ENCODE measurements at places on chromosomes 16 and 17.

- DNase-seq = no peak
Observed at GRCh38 chr16:57166951-57167350, 18.9 kb downstream of the PSME3IP1 start.

GRCh38 chr17:74218436-74218835, 5.1 kb downstream of the TTYH2 start:
- DNase-seq = no peak

DNA sequence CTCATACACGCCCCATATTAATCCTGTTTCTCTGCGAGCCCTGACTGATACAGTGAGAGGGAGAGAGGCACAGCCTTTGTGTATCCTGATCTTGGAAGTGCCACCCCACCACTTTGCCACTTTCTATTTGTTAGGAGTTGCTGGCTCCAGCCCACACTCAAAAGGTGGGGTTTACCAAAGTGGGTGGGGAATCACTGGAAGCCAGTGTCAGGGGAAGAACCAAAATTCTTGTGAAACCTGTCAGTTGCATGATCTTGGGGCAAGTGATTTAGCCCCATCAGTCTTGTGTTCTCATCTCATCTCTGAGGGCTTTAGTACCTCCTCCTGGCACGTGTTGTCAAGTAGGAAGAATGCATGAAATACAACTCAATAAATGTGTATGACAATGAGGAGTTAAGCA, 119.5 kb downstream of the SOX9 start:
- DNase-seq = no peak

DNA sequence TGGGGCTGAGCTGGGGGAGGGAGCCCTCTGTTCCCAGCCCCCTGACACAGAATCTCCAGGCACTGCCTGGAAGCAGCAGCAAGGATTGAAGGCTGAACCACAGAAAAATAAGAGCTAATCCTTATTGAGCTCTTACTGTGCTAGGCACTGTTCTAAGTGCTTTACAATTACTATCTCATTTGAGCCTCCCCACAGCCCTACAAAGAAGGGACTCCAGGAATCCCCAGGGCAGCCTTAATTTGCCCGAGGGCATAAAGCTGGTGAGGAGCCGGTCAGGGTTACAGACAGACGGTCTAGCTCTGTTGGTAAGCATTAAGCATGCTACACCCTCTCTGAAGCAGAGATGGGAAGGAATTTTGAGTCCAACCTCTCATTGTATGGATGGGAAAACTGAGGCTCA, 7.0 kb downstream of the SAMD14 start:
- no peak for DNase-seq

DNA sequence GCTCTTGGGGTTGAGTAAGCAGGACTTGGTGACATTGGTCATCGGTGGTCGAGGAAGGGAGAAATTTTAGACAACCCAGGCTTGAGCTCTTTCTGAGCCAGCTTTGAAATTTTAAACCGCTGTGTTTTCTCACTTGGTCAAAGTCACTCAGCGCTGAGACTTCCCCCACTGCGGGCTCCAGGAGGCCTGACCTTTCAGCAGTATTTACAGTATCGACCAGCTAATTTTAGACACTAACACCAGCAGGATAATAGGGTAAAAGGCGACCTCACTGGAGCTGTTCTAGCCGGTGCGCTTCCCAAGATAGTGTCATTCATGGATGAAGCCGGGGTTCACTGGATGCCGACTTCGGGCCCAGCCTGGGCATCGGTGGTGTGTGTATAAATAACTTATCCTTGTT, 29.7 kb upstream of the WSCD1 start:
- DNase-seq = no peak

DNA sequence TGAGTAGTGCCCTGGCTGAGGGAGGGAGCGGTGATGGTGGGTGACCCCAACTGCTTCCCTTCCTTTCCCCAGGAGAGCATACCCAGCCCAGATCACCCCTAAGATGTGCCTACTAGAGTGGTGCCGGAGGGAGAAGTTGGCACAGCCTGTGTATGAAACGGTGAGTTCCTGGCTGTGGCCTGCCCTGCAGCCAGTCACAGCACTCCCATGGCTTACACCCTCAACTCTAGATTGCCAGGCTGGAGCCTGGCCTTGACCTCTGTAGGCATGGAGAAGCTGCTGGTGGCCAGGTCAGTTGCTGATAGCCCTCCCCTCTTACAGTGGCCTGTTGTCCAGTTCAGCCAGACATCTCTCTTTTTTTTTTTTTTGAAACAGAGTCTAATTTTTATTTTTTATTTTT, 8.6 kb upstream of the NFATC3 start:
- no peak for DNase-seq

GRCh38 chr17:80468242-80468641, 8.2 kb downstream of the NPTX1 start:
- DNase-seq = no peak

DNA sequence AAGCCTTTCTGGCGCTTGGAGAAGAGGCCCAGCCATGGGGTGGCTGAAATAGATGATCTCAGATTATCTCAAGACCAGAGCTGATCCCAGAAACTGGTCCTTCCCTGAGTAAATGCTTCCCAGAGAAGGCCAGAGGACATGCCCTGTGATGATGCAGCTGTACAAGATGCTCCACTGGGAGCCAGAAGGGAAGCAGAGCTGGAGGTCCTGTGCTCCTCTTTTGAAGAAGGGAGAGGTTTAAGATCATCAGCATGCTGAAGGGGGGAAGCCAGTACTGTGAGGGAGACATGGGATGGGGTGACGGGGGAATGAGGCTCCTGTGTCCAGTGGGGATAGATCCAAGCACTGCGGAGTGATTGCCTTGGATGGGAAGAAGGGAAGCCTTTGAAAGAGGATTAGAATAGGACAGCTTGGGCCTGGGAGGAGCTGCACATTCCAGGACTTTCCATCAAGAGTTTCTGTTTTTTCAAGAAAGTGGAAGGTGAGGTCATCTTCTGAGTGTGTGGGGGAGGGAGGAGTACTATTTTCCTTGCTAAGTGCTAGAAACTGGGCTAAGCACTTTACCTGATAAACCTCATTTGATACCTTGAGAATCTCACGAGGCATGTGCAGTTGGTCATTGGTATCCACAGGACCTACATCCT, 16.4 kb upstream of the ALOX15B start:
- no peak for DNase-seq

DNA sequence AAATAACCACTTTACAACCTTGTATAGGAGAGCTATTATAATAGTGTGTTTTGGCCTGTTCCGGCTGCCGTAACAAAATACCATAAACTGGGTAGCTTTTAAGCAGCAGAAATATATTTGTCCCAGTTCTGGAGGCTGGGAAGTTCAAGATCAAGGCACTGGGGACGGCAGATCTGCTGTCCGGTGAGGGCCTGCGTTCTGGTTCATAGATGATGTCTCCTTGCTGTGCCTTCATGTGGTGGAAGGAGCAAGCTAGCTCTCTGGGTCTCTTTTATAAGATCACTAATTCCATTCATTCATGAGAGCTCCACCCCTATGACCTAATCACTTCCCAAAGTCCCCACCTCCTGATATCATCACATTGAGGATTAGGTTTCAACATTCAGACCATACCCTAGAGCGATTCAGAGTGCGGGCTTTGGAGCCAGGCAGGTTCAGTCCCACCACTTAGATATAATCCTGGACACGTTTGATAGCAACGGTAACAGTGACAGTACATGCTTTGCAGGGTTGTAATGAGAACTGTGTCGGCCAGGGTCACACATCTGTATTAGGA, 76.2 kb upstream of the ZFHX3 start:
- no peak for DNase-seq

- DNase-seq = no peak
Observed at GRCh38 chr16:88608076-88608475, 30.3 kb upstream of the IL17C start.

DNA sequence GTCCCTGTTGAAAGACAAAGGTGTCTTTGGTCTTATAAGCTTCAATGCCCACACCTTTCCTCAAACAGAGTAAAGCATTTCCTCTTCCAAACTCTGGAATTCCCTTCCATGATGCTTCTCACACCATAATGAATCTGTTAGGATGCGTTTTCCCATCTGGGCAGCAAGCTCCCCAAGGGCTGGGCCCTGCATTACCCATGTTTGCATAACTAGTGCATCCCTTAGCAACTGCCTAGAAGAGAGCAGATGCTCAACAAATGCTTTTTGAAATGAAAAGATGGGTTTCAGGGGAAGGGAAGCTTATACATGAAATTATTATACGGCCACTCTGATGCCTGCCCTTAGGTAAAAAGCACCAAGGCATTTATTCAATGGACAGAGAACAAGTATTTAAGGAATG, 124.5 kb upstream of the CCL2 start:
- no peak for DNase-seq

DNA sequence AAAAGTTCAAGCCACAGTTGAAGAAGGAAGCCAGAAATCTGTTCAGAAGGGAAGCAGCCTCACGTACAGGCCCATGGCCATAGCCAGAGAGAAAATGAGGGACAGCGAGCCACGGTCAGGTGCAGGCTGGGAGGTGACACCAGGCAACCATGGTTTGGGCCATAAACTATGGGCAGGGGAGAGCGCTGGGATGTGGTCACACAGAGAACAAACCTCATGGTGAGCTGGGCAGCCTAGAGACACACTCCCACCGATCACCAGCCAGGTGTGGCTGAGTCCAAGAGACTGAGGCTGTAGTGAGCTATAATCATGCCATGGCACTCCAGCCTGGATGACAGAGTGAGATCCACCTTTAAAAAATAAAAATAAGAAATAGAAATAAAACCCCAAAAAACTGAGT, 76.5 kb downstream of the NETO2 start:
- DNase-seq = no peak

DNA sequence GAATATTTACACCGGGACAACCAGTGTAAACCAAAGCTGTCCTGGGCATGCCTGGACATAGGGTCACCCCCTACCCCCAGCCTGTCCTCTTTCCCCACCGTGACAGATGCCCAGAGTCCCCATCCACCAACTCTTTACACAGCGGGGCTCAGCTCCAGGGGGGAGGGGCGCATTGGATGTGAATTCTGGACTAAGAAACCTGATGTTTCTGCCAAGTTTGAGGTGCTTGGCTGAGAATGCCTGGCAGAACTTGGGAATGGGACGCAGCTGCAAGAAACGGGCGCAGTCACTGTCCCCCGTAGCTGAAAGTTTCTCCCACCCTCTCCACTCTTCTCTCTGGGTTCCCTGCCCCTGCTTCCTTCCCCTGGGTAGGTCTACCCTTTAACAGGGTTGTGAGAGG, 68.0 kb upstream of the CDC42EP4 start:
- no peak for DNase-seq

- no peak for DNase-seq
Observed at GRCh38 chr17:68322630-68323029, 31.3 kb downstream of the ARSG start.

DNA sequence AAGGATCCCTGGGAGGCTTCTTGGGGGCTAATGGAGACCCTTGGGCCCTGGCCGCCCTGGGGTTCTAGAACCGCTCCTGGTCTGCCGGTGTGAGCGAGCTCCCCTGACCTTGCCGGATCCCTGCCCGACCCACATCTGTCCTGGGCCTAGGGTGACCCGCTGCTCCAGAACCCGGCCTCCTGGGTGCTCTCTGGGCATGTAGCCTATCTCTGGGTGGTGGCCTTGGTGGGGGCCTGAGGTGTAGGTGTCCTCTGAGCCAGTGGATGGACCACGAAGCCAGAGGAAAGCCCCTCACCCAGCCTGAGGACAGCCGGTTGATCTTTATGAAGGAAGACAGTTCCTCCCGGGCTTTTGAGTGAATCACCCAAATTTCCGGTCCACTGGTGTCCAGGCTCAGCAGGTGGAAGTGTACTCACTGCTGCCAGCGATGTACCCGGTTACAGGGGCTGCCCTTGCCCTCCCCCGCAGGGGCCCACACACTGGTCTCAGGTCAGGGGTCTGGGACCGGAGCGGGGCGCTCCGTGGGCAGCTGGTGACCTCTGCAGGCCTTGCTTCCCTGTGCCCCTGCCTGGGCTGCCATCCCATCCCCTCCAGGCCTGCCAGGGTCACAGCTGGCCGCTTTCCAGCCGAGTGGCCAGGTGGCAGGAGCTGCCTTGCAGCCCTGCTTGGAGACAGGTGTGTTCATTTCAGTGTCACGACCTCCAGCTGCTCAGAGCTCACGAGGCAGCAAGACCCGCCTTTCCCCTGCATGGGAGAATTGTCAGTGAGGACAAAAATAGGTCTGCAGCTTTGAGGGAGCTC, 10.5 kb upstream of the GSE1 start:
- no peak for DNase-seq

DNA sequence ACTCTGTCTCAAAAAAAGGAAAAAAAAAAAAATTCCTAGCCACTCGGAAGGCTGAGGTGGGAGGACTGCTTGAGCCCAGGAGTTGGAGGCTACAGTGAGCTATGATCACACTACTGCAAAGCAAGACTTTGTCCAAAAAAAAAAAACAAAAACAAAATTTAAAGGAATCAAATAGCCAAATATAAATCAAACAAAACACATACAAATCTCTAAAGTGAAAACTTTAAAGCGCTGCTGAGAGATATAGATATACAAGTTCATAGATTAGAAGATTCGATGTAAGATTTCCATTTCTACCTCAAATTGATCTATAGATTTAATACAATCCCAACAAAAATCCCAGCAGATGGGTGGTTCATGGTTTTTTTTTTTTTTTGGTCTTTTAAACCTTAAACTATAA, 83.6 kb downstream of the TTC19 start:
- DNase-seq = no peak

DNA sequence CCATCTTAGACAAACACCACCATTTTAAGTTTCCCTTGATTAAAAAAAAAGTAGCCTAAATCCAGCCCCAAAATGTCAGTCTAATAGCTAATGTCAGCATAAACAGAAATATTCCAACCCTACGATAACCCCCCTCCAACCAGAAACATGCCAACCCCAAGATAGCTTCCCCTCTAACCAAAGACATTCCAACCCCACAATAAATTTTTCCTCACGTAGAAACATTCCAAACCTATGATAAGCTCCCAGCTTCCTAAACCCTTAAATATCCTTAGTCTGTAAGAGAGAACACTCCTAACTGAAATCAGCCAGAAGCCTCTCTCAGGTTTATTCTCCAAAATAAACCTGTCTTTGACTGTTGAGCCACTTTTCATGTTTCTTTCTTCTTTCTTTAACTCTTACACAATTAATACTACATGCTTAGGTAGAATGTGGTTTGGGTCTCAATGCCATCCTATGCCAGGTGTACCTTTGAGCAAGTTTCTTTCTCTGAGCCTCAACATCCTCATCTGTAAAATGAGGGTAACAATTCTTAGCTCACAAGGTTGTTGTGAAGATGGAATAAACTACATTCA, 10.5 kb upstream of the KRT38 start:
- no peak for DNase-seq

DNA sequence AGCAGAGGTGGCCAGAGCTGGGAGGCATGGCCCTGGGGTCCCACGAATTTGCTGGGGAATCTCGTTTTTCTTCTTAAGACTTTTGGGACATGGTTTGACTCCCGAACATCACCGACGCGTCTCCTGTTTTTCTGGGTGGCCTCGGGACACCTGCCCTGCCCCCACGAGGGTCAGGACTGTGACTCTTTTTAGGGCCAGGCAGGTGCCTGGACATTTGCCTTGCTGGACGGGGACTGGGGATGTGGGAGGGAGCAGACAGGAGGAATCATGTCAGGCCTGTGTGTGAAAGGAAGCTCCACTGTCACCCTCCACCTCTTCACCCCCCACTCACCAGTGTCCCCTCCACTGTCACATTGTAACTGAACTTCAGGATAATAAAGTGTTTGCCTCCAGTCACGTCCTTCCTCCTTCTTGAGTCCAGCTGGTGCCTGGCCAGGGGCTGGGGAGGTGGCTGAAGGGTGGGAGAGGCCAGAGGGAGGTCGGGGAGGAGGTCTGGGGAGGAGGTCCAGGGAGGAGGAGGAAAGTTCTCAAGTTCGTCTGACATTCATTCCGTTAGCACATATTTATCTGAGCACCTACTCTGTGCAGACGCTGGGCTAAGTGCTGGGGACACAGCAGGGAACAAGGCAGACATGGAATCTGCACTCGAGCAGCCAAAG, 2.3 kb downstream of the CSF3 start:
- DNase-seq = no peak
